ENCODE measurements at places on chromosomes 1 and 21.

DNA sequence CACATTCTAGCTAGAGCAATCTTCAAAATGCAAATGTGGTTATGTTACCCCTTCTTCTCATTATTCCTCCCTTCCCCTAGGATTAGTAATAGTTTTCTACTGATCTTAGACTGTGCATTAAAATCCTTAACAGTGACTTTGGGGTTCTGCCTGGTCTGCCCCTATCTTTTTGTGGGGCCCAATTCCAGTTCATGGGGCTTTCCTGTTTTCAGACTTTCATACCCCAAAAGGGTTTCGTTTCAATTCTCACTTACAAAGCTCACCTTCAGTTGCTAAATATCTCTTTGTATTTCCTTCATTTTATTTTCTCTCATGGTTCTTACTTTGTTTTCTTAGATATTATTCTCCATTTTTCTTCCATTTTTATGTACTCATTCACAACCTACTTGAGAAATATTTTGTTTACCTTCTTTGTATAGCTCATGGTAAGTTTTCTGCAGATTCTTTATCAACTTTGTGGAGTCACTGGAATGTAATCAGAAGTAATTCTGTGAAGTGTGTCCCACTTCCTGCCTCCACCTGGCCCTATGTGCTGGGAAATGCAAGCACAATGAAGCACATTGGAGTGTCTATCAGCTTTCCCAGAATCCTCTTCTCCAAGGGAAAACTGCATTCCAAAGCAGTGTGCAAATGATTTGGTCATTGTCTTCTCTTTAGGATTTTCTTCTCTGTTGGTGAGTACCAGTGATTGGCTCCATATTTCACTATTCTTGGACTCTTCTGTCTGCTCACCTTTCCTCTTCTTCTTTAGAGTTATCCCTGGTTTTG, 350.2 kb downstream of the ZNF326 start:
- H3K4me1 ChIP-seq: peaks cover 11% of the 10 kb centered on the region
- no peak for DNase-seq
- H3K27me3 ChIP-seq: no peaks in the 10 kb centered on the region
- no peaks in the 10 kb centered on the region for H3K36me3 ChIP-seq
- no peak overlapping the region for H3K27ac ChIP-seq

DNA sequence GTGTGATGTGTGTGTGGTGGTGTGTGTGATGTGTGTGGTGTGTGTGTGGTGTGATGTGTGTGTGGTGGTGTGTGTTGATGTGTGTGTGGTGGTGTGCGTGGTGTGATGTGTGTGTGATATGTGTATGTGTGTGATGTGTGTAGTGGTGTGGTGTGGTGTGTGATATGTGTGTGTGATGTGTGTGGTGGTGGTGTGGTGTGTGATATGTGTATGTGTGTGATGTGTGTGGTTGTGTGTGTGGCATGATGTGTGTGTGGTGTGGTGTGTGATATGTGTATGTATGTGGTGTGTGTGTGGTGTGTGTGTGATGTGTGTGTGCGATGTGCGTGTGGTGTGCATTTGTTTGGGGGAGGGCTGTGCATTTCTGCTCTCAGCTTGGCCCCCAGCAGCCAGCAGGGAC, 7.1 kb upstream of the PCBP3 start:
- no peaks in the 10 kb centered on the region for H3K36me3 ChIP-seq
- no peak overlapping the region for H3K4me3 ChIP-seq
- H3K27ac ChIP-seq: no peak overlapping the region
- peaks cover 2% of the 10 kb centered on the region for H3K27me3 ChIP-seq
- H3K4me1 ChIP-seq: no peaks in the 10 kb centered on the region
- no peak for DNase-seq

DNA sequence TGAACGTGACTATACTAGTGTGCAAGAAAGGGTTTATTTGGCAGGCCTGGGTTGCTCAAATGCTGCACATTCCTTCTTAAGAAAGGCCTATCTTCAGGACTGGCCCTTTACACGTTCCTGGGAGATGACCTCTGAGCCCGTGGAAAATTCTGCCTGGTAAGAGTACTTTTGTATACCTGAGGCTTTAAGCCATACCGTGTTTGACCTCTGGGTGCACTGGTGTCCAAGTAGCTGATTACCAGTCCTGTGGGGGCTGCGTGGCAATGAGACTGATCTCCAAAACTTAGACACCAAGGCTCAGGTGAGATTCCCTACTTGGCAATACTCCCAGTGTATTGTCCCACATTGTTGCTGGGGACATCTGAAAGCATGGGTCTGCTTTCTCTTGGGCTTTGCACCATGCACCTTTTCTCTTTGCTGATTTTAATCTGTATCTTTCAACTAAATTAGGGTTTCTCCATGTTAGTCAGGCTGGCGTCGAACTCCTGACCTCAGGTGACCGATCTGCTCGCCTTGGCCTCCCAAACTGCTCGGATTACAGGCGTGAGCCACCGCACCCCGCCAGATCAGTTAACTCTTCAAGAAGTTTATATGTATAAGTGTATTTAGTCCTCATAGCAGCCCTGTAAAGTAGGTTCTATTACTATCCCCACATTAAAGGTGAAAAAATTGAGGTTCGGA, 44.5 kb downstream of the TRIM33 start:
- no peak overlapping the region for H3K27ac ChIP-seq
- no peak for DNase-seq
- peaks cover 29% of the 10 kb centered on the region for H3K4me1 ChIP-seq
- no peak overlapping the region for H3K4me3 ChIP-seq
- no peaks in the 10 kb centered on the region for H3K27me3 ChIP-seq

DNA sequence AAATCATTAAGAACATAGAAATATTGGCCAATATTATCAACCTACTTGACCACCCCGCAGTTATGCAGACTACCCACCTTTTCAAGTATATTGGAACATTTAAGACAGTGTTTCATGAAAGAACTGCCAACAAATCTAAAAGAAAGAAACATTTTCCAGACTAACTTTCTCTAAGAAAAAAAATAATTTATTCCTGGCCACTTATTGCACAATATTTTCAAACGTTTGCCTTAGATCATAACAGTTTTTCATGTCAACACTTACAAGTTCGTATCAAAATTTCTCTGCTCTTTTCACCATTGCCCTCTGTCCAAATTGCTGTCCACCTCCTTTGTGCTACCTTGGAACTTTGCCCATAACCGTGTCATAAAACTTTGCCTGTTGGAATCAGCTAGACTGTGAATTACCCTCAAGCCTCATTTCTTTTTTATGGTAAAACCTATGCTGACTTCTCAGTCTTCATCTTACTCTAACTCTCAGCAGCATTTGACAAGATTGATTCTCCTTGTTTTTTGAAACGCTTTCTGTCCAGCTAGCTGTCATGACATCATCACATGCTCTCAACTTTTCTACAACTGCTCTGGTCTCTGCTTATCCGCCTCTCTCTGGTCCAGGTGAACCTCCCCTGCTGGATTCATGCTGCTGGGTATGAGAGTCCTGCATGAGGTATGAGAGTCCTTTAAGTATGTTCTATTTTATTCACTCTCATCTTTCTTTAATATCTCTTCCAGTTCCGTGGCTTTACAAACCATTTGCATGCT, 92.8 kb upstream of the CHRM3 start:
- DNase-seq: no peak
- H3K36me3 ChIP-seq: no peaks in the 10 kb centered on the region
- H3K27ac ChIP-seq: no peak overlapping the region
- no peaks in the 10 kb centered on the region for H3K27me3 ChIP-seq
- no peak overlapping the region for H3K4me3 ChIP-seq

GRCh38 chr1:215476541-215476940, 90.6 kb upstream of the KCTD3 start:
- no peaks in the 10 kb centered on the region for H3K4me1 ChIP-seq
- no peak overlapping the region for H3K27ac ChIP-seq
- no peak overlapping the region for H3K4me3 ChIP-seq
- no peak for DNase-seq

DNA sequence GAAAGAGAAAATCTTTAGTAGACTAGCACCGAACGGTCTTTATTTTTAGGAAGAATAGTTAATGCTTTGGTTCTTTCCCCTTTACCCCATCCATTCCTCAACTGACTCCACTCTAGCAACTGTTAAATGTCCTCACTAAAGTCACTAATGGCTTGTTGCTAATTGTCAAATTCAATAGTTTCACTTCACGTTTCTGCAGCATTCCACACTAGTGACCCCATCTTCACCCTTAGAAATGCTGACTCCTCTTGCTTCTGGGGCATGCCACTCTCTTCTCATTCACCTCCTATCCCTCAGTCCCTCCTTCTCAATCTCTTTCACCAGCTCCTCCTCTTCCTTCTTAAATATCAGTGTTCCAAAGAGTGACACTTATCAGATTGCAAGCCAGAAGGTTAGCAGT, 19.4 kb upstream of the CADM3 start:
- H3K36me3 ChIP-seq: no peaks in the 10 kb centered on the region
- no peak overlapping the region for H3K4me3 ChIP-seq
- no peaks in the 10 kb centered on the region for H3K4me1 ChIP-seq
- no peak for DNase-seq

DNA sequence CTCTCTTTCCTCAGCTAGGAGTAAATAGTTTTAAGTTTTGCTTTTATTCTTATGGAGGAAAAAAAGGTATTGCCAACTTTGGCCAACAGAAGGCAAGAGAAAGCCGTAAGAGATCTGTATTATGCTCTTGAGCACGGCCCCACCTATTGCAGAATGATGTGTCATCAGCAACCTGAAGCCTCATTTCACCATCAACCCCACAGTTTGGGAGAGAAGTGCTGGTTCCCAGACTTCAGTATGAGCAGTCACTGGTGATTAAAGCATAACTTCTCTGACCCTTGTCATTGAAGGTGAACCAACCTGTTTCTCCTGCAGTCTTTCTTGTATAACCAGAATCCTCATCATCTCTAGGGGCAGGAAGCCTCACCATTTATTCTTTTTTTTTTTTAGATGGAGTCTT, 100.2 kb downstream of the SIPA1L2 start:
- no peak for DNase-seq
- no peak overlapping the region for H3K4me3 ChIP-seq
- no peaks in the 10 kb centered on the region for H3K36me3 ChIP-seq
- H3K4me1 ChIP-seq: peaks cover 12% of the 10 kb centered on the region

DNA sequence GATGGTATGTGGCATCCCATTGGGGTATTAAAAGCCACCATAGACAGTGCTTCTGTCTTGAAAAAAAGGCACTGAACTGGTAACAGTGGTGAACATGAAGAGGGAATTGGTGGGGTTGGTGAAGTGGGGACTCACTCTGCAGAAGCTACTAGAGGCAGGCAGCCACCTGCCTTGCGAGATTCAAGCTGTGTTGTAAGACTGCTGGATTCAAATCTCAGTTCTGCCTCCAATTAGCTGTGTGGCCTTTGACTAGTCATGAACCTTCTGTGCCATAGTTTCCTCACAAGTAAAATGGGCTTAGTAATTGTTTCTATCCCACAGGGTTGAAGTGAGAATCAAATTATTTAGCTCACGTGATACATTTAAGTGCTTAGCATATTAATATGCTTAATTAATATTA, 16.6 kb upstream of the ELOA start:
- peaks cover 33% of the 10 kb centered on the region for H3K4me1 ChIP-seq
- H3K27me3 ChIP-seq: no peaks in the 10 kb centered on the region
- H3K36me3 ChIP-seq: no peaks in the 10 kb centered on the region

DNA sequence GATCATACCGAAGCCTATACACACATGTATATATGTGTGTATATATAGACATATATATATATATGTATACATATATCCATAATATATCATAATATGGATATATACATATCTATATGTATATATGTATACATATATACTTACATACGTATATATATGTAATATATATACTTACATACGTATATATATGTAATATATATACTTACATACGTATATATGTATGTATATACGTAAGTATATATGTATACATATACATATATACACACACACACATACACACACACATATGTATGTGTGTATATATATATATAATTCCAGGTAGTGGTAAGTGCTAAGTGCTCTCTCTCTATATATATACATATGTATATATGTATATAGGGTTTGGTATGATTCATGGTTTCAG, 9.7 kb upstream of the TMEM35B start:
- H3K36me3 ChIP-seq: peaks cover 41% of the 10 kb centered on the region
- H3K4me3 ChIP-seq: no peak overlapping the region

DNA sequence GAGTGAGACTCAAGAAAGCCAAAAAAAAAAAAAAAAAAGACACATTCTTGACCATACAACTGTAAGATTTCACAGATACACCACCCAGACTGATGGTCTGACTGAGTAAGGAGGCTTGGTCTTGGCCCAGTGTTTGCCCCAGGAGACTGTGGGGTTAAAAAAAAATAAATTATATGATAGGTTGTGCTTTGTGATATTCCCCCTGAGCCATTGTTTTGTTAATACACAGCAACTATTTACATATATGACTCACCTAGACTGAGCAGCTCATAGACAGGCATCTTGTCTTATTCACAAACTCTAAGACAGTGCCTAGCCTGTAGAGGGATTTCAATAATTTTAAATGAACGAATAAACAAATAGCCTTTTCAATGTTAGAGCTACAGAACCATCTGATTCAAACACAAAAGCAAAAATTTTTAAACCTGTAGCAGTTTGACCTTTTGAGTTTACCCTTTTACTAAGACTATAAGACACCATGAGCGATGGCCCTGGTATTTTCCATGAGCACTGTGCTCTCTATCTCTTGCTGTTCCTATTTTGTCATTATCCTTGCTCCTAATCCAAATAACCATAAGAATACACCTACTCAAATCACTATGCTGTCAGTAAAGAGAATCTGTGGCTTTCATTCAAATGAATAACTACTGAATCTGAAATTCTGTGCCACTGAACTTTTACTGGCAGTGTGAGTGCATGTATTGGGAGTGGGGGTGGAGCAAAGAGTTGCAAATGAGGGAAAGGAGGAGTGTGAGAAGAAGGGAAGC, 199.4 kb upstream of the PTBP2 start:
- no peaks in the 10 kb centered on the region for H3K4me1 ChIP-seq
- no peaks in the 10 kb centered on the region for H3K36me3 ChIP-seq
- no peak for DNase-seq
- H3K4me3 ChIP-seq: no peak overlapping the region
- no peak overlapping the region for H3K27ac ChIP-seq
- no peaks in the 10 kb centered on the region for H3K27me3 ChIP-seq

- no peak overlapping the region for H3K4me3 ChIP-seq
- H3K4me1 ChIP-seq: no peaks in the 10 kb centered on the region
- DNase-seq: no peak
- H3K36me3 ChIP-seq: no peaks in the 10 kb centered on the region
Measured at GRCh38 chr1:168476588-168477385, 67.0 kb downstream of the XCL2 start.

GRCh38 chr1:236862615-236863211, 67.6 kb downstream of the MTR start:
- no peak for DNase-seq
- H3K4me3 ChIP-seq: no peak overlapping the region
- no peaks in the 10 kb centered on the region for H3K4me1 ChIP-seq
- no peaks in the 10 kb centered on the region for H3K27me3 ChIP-seq
- peaks cover 78% of the 10 kb centered on the region for H3K36me3 ChIP-seq

- no peaks in the 10 kb centered on the region for H3K27me3 ChIP-seq
- H3K4me3 ChIP-seq: no peak overlapping the region
- no peak overlapping the region for H3K27ac ChIP-seq
- no peak for DNase-seq
- peaks cover 14% of the 10 kb centered on the region for H3K4me1 ChIP-seq
Measured at GRCh38 chr1:9073143-9073542, 3.7 kb upstream of the SLC2A5 start.

Data from lower lobe of right lung (tissue), 2 donors.